ENCODE measurements at places on chromosomes 12 and 14.

DNA sequence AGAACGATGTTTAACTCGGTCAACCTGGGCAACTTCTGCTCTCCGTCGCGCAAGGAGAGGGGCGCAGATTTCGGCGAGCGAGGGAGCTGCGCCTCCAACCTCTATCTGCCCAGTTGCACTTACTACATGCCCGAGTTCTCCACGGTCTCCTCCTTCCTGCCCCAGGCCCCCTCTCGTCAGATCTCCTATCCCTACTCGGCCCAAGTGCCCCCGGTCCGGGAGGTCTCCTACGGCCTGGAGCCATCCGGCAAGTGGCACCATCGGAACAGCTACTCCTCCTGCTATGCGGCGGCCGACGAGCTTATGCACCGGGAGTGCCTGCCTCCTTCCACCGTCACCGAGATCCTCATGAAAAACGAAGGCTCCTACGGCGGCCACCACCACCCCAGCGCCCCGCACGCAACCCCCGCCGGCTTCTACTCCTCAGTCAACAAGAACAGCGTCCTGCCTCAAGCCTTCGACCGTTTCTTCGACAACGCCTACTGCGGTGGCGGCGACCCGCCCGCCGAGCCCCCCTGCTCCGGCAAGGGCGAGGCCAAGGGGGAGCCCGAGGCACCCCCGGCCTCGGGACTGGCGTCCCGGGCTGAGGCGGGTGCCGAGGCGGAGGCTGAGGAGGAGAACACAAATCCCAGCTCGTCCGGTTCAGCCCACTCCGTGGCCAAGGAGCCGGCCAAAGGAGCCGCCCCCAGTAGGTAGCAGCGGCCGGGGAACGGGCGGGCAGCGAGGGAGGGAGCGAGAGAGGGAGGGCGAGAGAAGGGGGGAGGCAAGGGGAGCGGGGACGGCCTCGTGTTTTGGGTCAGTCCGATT is 513 bp downstream of the HOXC11 start:
- no peak for DNase-seq

DNA sequence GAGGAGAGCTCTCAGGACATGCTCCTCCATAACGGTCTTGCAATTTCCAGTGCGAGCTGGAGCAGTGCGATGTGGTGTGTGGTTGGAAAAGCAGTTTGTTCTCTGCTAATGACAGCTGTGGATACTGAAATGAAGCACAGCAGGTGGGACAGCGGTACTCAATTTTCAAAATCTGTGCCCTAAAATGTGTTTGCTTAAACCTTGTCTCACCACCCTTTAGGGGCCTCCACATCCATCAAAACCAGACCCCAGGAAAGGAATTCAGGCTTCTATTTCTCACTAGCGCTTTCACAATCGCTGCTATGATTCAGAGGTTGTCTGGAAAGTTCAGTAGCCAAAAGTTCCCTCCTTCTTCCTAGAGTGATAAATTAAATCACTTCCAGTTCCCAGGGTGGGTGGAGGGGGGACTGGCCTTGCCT is 440.8 kb downstream of the EGLN3 start:
- DNase-seq = peak; percentile 76

DNA sequence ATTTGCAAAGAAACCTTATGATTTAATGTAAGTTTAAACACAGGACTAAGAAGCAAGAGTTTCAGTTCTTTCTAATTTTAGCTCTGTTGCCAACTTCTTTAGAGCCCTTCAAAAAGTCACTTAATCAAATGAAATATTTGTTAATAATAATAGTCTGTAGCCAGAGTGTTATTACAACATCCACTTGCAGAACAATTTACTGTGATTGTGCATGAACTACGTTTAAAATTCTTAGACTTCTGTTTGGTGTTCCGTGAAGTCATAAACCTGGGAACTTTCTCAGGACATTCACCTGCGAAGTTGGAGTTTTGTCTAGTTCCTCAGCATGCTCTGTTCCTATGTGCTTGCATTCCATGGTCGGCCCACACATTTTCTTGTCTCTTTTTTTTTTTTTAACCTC is 244.0 kb upstream of the AVPR1A start:
- DNase-seq = no peak

GRCh38 chr12:97912943-97913342 is 450.3 kb downstream of the RMST start:
- DNase-seq = no peak

GRCh38 chr14:38775986-38776385 is 327.0 kb downstream of the SEC23A start:
- DNase-seq = no peak

- DNase-seq = no peak
Observed at GRCh38 chr12:127459166-127459565, 807.8 kb upstream of the TMEM132C start.

DNA sequence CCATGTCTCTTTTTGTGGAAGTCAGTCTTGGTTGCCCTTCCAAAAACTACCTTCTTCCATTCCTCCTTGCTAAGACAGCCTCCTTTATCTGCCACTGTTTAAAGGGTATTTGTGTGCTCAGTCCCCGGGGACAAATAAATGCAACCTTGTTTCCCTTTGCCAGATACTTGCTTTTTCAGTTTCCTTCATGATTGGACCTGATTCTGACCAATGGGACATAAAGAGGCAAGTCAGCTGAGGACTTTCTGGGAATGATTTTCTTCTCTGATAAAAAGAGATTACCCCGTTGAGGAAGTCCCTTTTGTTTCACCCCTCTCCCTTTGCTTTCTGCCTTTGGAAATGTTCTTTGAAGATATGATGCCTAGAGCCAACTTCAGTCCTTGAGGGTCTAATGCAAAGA is 7.4 kb upstream of the TUBA1B start:
- no peak for DNase-seq

GRCh38 chr14:67395086-67395875 is 16.7 kb downstream of the PLEK2 start:
- DNase-seq = no peak

DNA sequence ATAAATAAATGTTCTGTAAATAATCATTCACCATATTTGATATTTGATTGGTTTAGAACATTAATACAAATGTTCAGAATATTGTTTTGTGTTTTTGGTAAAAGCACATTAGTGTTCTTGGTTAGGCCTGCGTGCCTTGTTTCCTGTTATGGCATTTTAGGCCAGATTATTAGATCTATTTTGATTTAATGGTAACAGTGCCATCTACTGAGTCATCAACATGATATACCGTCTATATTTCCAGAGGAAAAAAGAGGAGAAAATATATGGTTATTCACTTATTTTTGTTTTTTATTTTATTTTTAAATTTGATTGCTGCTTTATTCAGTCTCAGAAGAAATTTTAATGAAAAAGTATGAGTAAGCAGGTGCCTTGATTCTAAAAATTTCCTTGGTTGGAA is 60.3 kb downstream of the GPHN start:
- DNase-seq = no peak

DNA sequence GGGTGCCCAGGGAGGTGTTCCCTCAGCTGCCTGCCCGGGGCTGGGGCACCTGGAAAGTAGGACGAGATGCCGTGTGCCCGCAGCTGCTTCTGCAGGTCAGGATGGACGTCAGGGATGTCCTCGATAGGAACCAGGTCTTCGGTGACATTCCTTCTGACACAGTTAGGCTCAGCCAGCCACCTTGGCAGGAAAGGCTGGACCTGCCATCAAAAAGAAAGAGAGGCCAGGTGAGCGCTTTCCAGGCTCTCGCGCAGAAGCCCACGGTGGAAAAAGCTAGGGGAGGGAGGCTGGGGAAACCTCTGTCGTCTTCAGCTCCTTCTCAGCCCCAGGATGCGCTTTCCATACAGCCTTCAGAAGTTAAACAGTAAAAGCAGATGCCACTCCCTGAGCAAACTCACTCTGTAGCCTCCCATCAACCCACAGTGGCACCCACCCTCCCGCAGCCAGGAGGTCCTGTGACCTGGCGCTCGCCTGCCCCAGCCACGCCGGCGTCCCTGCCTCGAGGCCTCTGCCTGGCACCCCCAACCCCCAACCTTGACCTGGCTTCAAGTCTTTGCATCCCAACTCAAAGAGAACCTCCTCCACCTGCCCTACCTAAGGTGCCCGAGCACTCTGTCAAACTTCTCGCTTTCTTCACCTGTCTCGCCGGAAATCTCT is 1.3 kb downstream of the DDX51 start:
- DNase-seq = no peak

DNA sequence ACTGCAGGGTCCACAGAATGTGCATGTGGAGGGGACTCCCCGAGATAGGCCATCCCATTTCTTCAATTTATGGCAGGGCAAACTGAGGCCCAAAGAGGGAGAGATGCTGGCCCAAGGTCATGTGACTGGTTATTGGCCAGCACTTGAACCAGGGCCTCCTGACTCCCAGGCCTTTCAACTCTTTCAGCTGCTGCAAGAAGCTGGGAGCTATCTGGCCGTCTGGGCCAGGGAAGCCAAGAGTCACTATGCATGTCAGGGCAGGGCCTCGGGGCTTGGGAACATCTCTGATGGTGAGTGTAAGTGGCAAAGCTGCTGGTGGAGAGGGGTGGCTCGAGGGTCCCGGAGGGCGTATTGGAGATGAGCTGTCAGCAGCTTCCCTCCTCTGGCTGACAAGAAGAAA is 9.5 kb upstream of the LTBP2 start:
- DNase-seq = no peak

- DNase-seq = no peak
Observed at GRCh38 chr14:51188566-51189185, 51.4 kb upstream of the TMX1 start.

DNA sequence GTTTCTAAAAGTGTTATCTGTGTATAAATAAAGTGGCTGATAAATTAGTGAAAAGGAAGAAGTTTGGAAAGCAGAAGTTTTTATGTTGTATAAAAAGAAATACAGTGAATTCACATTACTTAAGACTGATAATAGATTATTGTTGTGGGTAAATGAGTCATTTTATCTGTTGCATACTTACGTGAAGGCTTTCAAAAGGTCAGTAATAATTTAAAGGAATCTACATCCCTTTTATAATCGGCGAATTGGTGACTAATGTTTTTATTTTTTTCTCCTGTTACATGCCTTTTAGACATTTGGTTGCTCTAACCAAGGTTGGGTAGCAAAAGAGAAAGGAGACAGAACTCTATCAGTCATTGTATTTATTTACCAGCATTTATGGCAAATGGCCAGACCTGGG is 155.9 kb downstream of the SLC41A2 start:
- no peak for DNase-seq

DNA sequence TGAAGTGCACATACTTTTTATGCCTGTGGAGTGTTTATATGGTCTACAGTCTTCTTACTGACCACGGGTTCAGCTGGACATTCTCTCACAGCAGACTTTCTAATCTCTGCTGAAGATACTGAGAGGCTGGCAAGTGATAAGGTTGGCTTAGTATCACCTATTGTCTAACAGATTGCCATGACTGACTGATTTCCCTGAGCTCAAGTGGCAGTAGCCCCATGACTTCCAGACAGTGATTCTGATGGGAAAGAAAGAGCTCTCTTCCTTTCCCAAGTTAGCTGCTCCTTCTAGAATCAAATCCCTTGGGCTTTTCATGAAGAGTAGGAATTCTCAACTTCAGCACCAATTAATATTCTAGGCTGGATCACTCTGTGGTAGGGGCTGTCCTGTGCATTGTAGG is 141.4 kb downstream of the ANO4 start:
- DNase-seq = no peak

All from fibroblast of skin of scalp (primary cell).